ENCODE measurements at places on chromosomes 12 and 14.
A peak's percentile ranks its signal among the peaks of the same experiment; 100 is the strongest.

GRCh38 chr12:41476499-41477439 lies 288.6 kb downstream of the PDZRN4 start:
- no peak for DNase-seq

GRCh38 chr14:21256539-21257393 lies 12.5 kb downstream of the HNRNPC start:
- DNase-seq, result no peak

DNA sequence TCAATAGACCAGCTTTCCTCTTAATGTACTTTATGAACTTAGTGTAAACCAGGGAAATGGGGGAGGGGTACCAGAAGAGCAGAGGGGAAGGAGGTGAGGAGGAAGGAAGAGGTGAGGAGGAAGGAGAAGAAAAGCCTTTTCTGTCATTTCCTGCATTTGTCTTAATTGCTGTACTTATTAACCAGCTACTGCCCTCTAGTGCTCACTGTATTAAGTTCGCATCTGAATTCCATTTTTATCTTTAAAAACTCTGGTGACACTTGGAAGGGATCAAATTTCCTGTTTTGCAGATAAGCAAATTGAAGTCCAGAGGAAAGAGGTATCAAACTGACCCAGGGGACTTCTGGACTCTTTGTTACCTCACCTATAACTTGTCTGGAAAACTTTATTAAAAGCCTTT lies 22.2 kb downstream of the MANSC1 start:
- DNase-seq, result peak; percentile 83

- DNase-seq, result peak; percentile 81
These were observed 131.7 kb upstream of the ATP2B1 start for GRCh38 chr12:89840162-89840922.

- peak; percentile 53 for DNase-seq
These were observed 48.5 kb downstream of the SAV1 start for GRCh38 chr14:50619569-50620141.

- DNase-seq, result no peak
These were observed 68.8 kb upstream of the PRIMA1 start for GRCh38 chr14:93857081-93857480.
